Ovary (tissue), 10 donors: ENCODE measurements at places on chromosomes 2 and 18. TPM values are rescaled to one million over a fixed set of nuclear protein-coding genes. Genes with fewer than 3 reads are reported as not detected.

GRCh38 chr18:23043803-23044376 lies 91.4 kb upstream of the CABLES1 start:
- no peak for DNase-seq

DNA sequence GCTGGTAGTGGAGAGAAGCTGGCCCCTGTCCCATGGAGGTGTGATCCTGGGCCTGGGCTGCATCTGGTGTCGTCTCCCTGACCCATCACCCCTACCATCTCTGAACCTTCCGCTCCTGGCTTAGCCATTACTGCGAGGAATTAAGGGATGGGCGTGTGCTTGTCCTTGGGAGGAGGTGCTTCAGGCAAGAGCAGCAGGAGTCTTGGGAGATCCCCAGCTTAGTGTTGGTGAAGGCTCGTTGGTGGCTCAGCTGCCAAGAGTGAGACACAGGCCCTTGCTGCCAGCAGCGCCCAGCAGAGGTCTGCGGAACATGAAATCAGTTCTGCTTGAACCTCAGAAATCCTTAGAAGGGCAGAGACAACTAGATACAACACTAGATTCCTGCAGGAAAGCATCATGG lies 59.9 kb upstream of the TGFA start:
- DNase-seq: no peak

DNA sequence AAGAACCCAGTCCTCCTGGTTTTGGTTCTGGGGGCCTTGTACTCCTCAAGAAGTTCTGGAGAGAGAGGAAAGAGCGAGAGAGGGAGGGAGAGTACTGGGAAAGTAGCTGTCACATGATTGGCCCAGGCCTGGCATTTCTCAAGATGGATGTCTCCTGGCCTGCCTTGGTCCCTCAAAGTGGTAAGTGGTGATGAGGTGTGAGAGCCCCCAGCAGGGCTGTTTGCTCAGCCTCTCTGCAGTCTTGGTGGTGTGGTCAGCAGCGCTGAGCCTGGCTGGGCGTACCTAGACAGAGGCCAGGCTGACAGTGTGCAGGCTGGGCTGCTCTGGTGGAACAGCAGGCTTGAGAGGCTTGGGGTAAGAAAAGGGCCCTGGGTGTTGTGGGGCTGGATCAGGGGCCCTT lies 2.5 kb downstream of the SPEG start:
- DNase-seq: no peak

DNA sequence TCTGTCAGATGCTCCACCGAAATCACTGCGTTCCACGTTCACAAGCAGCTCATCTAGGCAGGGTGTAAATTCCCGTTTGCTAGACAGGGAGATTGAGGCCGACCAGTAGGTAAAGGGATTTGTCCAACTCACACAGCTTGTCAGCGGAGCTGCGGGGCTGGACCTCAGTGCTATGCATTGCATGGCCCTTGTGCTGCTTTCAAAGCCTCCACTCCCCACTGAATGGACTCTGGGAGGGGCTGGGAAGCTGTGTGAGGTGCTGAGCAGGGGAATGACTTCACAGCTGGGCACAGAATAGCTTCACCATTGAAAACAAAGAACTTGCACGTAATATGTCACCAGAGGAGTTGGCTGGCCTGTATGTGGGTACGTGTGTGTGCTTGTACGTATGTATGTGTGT lies 21.4 kb downstream of the CELF4 start:
- DNase-seq: no peak

- DNase-seq: no peak
Measured at GRCh38 chr2:37472959-37473358, 128.5 kb downstream of the QPCT start.

DNA sequence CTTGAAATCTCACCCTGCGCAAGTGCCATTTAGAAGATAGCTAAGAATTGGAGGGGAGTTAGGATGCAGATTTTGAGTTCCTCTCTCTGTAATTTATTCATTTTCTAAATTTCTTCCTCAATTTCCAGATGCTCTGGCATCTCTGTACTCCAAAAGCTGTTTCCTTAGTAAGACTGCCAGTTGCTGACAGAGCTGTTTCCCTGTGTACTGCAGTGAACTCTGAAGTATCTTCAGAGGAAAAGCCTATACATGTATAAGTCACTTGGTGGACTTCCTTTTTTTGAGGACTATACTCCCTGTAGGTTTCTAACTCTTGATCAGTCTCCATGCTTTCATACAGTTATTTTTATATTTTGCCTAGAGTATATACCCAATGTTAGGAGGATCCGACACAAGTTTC lies 1.5 kb upstream of the RESP18 start:
- no peak for DNase-seq

- DNase-seq: no peak
Measured at GRCh38 chr2:61045226-61045625, 20.4 kb upstream of the SANBR start.

The RAB17 gene
- 1.9 TPM for total RNA-seq

DNA sequence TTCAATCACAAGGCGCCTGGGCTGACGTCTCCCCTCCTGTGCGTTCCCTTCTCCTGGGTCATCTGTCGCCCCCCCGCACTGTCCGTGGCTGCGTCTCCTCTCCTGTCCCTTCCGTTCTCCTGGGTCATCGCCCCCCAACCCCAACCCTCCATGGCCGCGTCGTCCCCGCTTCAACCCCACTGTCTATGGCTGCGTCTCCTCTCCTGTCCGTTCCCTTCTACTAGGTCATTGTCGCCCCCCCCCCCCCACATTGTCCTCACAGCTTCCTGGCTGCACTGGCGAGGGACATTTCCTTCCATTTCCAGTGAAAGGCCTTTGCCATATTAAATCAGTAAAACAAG lies 118.9 kb downstream of the TMEM18 start:
- no peak for DNase-seq

DNA sequence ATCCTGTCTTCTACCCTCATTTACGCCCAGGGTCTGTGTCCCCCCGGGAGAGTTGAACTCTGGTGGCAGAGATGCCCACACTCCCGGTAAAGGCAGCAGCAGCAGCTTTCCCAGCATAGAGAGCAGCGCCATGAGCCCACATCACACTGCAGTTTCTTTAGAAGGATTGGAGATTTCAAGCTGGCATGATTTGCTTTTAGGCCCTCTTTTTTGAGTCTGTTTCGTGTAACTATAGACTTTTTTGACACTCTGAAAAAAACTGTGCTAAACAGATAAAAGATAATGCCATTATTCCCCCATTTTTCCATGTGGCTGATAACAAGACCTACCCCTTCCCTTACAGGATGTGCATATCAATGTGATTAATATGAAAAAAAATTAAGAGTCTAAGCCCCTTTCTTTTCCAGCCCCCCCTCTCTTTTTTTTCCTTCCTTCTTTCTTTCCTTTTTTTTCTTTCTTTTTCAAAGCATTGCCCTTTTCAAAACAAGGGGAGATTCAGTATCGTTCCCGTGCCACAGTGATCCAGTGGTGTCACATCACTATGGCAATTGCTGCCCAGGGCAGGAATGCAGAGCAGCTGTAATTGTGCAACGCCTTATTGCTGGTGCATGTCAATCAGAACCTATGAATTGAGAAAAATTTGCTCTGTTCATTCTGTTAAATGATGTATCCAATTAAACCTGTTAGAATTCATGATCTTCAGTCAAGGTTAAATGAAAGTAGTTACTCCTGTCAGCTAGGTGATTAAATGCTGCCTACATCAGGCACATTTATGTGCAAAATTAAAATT lies 104.5 kb downstream of the CDCA7 start:
- no peak for DNase-seq

GRCh38 chr2:68828887-68829708 lies 42.1 kb downstream of the BMP10 start:
- peak; percentile 96 for DNase-seq

DNA sequence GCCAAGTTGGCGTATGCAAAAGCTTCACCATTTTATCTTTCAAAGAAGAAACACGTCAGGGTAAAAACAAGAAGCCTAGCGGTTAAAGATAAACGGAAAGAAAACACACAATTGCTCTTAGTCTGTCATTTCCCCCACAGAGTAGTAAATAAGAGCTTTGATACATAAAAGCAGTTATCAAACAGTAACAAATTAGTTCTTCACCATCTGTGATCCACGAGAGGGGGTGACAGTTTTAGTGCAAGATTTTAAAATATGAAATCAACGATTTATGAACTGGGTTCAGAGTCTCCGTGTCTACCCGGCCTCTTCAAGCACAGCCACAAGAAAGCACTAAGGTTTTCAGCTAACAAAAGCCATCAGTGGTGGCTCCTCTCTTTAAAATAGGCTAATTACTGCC lies 703.9 kb upstream of the ID2 start:
- DNase-seq: no peak

GRCh38 chr2:60529785-60530627 lies 23.4 kb downstream of the BCL11A start:
- DNase-seq: no peak

The SPP2 gene
- not detected for total RNA-seq

The DSG1 gene
- total RNA-seq: not detected

The LRPPRC gene
- 67.6 TPM for total RNA-seq

DNA sequence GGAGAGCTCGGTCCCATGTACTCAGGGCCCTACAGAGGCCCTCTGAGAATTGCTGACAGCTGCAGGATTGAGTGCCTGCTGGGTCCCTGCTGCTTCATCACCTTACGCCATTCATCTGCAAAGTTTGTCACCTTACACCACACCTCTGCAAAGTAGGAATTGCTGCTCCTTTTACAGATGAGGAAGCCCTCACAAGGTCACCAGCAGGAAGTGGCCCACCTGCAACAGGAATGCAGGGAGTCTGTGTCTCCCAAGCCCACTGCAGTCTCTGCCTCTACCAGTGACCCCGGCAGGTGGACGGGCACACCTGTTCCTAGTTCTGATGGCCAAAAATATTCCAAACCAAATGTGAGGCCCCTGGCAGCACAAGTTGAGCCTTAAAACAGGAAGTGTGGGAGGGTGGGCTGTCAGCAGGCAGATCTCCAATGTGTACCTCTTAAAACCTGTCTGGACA lies 441.4 kb downstream of the NBAS start:
- no peak for DNase-seq

The CXCR1 gene
- 0.37 TPM for total RNA-seq

- DNase-seq: no peak
Measured at GRCh38 chr2:197128897-197129296, 181.7 kb downstream of the ANKRD44 start.

- no peak for DNase-seq
Measured at GRCh38 chr2:164739966-164740365, 101.7 kb downstream of the COBLL1 start.

The HTR2B gene
- 1.2 TPM for total RNA-seq

The ARHGAP28 gene
- total RNA-seq: 28.7 TPM

The TMEM87B gene
- 11.6 TPM for total RNA-seq

DNA sequence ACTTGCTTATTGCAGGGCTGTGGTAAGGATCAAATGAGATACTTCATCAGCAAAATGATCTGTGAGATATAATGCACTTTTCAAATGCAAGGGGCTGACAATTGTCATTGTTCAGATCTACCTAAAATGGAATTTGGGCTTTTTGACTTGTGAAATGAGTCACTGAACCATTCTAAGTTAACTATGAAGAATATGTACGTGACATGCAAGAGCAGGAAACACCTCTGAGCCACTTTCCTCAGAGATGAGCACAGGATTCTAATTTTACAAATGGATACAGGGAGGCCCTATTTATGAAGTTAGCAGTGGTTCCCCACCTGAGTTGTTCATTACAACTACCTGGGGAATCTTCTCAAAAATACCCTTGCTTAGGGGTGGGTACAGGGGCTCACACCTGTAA lies 26.7 kb downstream of the CTLA4 start:
- DNase-seq: no peak

DNA sequence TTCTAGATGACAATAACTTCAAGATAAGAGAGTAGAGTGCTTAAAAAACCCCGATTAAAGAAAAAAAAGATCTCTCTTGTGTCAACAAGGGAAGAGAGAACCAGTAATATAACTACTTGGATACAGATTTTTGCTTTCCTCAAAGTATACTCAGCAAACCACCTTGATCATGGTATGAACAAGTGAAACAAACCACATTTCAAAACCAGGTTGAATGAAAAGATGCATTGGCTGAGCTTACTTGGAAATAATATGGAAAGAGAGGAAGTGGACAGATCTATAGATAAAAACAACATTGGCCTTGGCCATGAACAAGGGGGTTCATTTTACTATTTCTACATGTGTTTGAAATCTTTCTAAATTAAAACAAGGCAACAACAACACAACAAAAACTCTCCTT lies 50.1 kb downstream of the ATP8B1 start:
- no peak for DNase-seq

GRCh38 chr2:229133155-229133772 lies 137.8 kb downstream of the PID1 start:
- DNase-seq: no peak

GRCh38 chr18:421247-422155 lies 79.0 kb downstream of the COLEC12 start:
- DNase-seq: no peak

DNA sequence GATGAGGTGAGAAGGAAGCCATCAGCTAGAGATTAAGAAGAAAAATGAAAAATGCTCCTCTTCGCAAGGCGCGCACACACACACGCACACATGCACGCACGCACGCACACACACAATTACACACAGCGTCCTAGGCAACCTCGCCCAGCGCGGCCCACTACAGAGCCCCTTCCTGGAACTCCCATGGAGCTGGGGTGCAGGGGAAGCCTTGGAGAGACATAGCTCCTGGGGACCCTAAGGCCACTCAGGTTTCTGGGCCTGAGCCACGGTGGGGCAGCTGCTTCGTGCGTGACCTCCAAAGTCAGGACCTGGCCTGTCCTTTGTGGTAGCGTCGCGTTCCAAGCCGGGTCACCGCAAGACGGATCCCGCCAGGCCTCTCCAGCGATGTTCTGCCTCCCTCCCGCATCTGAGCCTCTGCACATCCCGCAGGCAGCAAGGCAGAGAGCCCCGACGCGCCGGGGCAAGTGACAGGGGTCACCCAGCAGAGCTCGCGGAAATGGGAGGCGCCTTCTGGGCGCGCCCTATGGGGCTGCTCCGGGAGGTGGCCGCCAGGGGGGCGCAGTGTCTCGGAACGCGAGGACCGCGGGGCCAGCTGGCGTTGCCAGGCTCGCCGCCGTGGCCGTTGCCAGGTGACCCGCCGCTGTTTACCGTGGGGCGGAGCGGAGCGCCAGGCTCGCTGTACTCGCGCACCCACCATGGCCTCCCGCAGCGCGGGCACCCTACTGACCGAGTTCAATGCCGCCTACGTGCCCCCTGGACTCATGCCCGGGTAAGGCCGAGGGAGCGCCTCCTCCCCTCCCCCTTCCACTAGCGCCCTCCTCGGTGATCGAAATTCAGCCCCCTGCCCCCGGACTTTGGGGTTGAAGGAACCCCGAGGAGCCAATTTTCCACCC lies 79.0 kb downstream of the CIB4 start:
- no peak for DNase-seq

DNA sequence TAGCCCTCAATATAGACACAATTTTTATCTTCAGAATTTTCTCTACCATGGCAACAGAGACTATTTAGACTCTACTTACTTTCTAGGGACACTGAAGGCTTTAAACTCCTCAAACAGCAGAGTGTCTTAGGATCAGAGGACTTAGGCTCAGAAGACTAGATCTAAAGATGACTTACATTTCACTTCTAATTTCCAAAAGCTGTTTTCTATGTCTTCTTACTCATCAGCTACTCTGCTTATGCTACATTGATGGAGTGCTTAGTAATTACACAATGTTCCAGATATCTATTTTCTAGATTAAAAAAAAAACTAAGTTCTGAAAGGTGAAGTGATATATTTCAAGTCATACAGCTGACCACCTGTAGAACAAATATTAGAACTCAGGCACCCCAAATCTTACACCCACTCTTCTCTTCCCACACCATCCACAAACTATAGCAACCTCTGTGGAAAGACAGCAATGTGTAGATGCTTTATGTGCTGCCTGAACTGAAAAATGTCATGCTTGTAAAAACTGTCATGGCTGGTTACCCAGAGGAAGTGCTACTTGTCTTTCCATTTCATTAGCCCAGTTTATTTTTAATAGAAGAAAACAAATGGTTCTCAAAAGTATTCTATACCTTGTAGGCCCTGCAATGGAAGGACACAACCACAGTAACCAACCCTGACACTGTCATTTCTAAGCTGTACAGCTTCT lies 831.0 kb upstream of the ACVR2A start:
- DNase-seq: no peak

The SPATA3 gene
- total RNA-seq: not detected

The ANKRD62 gene
- total RNA-seq: not detected
